Activated CD4-positive, alpha-beta memory T cell treated with anti-CD3 and anti-CD28 coated beads, Interleukin-2, amount 10 ng/mL, durations not matched to agents 7 days and 5 days (primary cell): ENCODE measurements at places on chromosomes 12 and 14. TPM values are rescaled to one million over a fixed set of nuclear protein-coding genes. Genes with fewer than 3 reads are reported as not detected.

Gene ABCC9
- not detected for total RNA-seq

Gene NGB
- total RNA-seq, result not detected

Gene NT5DC3
- 3.4 TPM for total RNA-seq

Gene CLEC12A
- 0.60 TPM for total RNA-seq

Gene RBM23
- 71.8 TPM for total RNA-seq

Gene OGFOD2
- total RNA-seq, result 25.4 TPM

Gene AVPR1A
- total RNA-seq, result not detected

Gene SLCO1A2
- not detected for total RNA-seq

Gene TEAD4
- 0.68 TPM for total RNA-seq

Gene NTF3
- total RNA-seq, result not detected

Gene FBRSL1
- 36.7 TPM for total RNA-seq

Gene HSP90AA1
- 466 TPM for total RNA-seq

Gene TAS2R43
- 0.55 TPM for total RNA-seq

- H3K27me3 ChIP-seq, result peaks cover 3% of the 10 kb centered on the region
- H3K36me3 ChIP-seq, result no peaks in the 10 kb centered on the region
- no peak for DNase-seq
- no peak overlapping the region for H3K27ac ChIP-seq
- H3K4me3 ChIP-seq, result no peak overlapping the region
Measured at GRCh38 chr12:31005944-31006361, 67.7 kb upstream of the DDX11 start.

DNA sequence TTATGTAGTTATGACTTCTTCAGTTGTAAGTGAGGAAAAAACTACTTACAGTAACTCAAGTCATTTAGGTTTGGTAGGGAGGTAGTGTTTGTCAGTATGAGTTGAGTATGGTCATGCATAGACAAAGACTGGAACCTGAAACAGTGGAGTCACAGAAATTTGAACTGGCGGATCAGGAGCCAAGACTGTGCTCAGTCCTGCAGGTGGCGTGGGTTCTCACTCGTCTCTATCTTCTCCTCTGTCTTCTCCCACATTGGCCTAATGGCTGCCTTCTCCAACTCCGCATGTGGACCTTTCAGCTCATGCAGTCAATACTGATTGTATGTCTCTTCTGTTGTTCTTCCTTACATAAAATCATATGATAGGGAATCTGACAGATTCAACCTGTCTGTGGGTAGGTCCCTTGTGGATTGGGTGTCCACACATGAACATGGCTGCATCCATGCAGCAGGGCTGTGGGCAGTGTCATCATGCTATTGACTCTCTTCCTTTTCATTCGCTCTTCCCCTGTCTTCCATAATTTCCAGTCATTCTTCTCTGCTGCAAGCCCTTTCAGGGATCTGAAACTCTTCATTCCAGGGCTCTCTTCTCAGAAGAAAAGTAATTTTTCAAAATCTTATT lies 78.8 kb upstream of the NEDD1 start:
- no peaks in the 10 kb centered on the region for H3K36me3 ChIP-seq
- H3K27me3 ChIP-seq, result no peaks in the 10 kb centered on the region
- DNase-seq, result no peak
- no peaks in the 10 kb centered on the region for H3K4me1 ChIP-seq
- H3K27ac ChIP-seq, result no peak overlapping the region

DNA sequence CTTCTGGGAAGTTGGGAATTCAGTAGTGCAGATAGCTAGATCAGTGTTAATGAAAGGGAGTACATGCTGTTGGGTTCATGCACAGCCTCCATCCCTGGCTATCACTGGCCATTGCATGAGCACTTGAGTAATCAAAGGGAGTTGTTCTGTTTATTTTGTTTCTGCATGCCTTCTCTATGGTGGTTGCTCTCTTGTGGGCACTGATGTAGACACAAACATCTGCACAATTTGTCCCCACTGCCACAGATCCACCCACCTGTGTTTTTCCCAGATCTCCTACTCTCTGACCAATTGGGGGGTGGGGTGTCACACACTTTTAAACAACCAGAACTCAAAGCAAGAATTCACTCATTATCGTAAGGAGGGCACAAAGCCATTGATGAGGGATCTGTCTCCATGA lies 89.7 kb upstream of the DHRS4 start:
- H3K27ac ChIP-seq, result no peak overlapping the region
- H3K4me3 ChIP-seq, result no peak overlapping the region
- DNase-seq, result no peak
- H3K27me3 ChIP-seq, result peaks cover 6% of the 10 kb centered on the region
- H3K36me3 ChIP-seq, result no peaks in the 10 kb centered on the region
- no peaks in the 10 kb centered on the region for H3K4me1 ChIP-seq

DNA sequence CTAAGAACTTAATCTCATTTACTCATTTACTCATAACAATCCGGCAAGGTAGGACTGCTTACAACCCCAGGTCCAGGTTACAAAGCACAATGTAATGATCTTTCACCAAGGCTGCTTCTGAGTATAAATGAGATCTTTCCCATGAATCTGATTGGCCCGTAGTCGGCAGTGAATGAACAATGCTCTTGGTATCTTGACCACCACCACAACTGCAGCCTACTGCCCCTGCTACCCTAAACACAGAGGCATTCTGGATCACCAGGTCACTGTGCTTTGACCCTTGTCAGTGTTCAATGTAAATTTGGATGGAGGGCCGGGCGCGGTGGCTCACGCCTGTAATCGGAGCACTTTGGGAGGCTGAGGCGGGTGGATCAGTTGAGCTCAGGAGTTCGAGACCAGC lies 15.9 kb downstream of the FAM181A start:
- no peak for DNase-seq
- peaks cover 81% of the 10 kb centered on the region for H3K36me3 ChIP-seq
- H3K4me3 ChIP-seq, result no peak overlapping the region
- no peaks in the 10 kb centered on the region for H3K27me3 ChIP-seq
- H3K4me1 ChIP-seq, result peaks cover 34% of the 10 kb centered on the region

- peaks cover under 1% of the 10 kb centered on the region for H3K4me1 ChIP-seq
- H3K4me3 ChIP-seq, result no peak overlapping the region
- DNase-seq, result no peak
- H3K27ac ChIP-seq, result no peak overlapping the region
Measured at GRCh38 chr14:34436118-34436905, 25.7 kb downstream of the SPTSSA start.

GRCh38 chr12:64147011-64147631 lies 75.0 kb downstream of the KICS2 start:
- H3K36me3 ChIP-seq, result no peaks in the 10 kb centered on the region
- H3K4me3 ChIP-seq, result peak overlapping the region; percentile 46
- no peak for DNase-seq
- H3K27me3 ChIP-seq, result no peaks in the 10 kb centered on the region
- no peak overlapping the region for H3K27ac ChIP-seq

- H3K4me1 ChIP-seq, result peaks cover 33% of the 10 kb centered on the region
- DNase-seq, result peak; percentile 59
- peaks cover 34% of the 10 kb centered on the region for H3K36me3 ChIP-seq
- no peak overlapping the region for H3K27ac ChIP-seq
- no peak overlapping the region for H3K4me3 ChIP-seq
Measured at GRCh38 chr12:54390668-54391551, 6.4 kb upstream of the ZNF385A start.

- no peak overlapping the region for H3K27ac ChIP-seq
- DNase-seq, result no peak
- H3K4me1 ChIP-seq, result no peaks in the 10 kb centered on the region
- no peaks in the 10 kb centered on the region for H3K27me3 ChIP-seq
- H3K4me3 ChIP-seq, result no peak overlapping the region
Measured at GRCh38 chr12:25835385-25835784, 123.1 kb upstream of the RASSF8 start.

- peaks cover 42% of the 10 kb centered on the region for H3K36me3 ChIP-seq
- H3K4me3 ChIP-seq, result peak overlapping the region; percentile 99
- no peak for DNase-seq
Measured at GRCh38 chr12:54497883-54498282, 331 bp downstream of the NCKAP1L start.
